ENCODE measurements at places on chromosomes 16 and 17. TPM values are rescaled to one million over a fixed set of nuclear protein-coding genes. Genes with fewer than 3 reads are reported as not detected.

DNA sequence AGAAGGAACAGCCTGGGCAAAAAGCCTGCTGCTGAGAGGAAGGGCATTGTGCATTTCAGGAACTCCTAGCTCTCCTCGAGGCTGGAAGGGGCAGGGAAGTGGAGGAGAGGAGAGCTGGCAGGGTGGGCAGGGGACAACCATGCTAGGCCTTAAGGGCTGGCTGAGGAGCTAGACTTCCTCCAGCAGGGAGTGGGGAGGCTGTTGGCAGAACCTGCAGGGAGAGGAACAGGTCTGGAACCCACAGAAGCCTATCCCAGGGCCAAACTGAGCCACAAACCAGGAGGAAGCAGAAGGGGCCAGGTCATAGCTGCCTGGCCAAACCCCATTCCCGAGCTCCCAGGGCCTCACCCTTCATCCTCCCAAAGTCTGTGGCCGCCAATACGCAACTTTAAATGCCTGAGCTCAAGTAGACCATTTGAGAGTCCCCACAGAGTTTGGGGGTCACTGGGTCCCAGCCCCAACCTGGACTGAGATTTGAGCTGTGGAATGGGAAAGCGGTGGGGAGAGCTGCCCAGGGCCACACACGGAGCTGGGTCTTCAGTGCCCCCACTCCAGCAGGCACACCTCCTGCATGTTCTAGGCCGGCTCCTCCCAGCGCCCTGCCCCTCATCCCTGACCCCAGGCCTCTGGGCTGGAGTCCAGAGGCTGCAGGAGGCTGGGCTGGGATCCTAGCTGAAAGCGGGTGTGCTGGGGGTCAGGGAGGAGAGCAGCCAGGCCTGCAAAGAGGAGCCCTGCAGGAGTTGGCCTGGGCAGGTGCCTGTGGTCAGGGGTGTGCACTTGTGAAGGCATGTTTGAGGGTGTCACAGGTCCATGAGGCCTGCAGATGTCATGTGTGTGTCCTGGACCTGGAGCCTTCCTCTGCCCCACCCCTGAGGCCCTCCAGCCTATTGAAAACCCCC lies 4.5 kb downstream of the CDH5 start:
- peak; percentile 63 for DNase-seq

DNA sequence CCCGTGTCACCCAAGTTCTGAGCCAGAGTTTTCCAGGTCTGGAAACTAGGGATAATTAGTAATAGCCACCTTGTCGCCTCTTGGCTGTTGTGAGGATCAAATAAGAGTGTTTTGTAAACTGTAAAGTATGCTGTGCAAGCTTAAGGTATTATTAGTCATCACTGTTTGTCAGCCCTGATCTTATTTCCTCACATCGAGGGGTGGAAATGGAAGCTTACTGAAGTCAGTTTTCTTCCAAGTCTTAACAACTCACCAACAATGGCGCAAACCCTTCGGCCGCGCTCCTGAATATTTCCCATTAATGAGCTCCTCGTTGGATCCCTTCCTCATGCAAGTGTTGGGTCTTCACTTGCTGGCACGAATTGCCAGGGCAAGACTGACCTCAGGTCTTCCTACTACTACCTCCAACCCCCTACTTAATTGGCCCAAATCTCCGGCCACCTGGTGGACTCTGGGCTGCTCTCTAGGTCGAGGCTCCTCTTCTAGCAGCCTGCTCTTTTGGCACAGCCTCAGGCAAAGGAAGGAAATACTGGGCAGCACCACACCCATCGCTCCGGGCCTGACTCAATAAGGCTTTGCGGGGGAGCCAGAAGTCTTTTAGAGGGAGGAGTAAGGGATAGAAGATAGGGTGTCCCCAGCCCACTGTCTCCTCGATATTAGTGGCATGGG lies 885 bp upstream of the SLC35B1 start:
- DNase-seq = no peak

DNA sequence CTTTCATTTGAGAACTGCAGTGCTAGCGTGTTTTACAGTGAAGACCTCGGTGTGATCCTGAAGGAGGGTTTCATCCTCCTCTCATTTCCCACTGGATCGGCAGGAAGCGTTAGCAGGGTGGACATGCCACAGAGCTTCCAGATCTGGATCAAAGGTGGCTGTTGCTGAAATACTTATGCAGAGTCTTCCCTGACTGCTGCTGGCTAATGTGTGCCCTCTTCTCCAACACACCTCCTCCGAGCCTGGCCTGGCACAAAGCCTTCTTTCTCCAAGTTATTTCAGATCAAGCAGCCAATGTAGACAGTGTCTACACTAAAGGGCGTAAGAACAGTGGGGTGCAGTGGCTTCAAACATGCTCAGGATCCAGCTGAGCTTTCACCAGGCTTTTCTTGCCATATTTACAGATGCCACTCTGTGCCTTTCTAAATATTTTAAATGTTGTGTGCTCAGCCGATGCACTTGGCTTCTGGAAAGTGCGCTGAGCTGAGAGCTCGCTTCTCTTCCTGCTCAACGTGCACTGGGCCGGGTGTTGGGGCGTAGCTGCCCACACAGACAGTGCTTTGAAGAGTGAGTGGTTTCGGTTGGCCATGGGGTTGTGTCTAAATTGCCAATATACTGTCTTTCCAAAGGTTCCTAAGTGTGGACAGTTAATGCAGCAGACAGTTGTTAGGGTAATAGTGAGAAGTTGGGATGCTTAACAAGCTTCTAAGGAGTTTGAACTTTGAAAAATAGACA lies 2.1 kb downstream of the ZNF750 start:
- DNase-seq = no peak

- DNase-seq = peak; percentile 58
These were observed 18.9 kb downstream of the TMEM94 start for GRCh38 chr17:75475144-75475835.

DNA sequence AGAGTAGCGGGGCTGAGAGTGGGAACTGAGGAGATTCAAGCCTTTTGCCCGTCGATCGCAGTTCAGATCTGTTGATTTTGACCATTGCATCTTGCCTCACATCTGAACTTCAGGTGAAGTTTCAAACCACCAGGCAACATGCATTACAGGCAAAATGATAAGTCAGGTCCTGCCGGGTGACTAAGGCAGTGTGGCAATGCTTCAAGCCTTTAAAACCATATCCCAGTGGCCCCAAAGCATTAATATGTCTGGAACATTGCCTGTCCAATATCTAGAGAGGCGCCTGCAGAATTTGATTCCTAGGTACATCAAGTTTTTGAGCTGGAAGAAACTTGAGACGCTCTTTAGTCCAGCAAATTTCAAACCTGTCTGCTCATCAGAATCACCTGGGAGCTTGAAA lies 502.8 kb downstream of the MAF start:
- no peak for DNase-seq

GRCh38 chr17:27226611-27227230 lies 67.2 kb upstream of the WSB1 start:
- DNase-seq = no peak

DNA sequence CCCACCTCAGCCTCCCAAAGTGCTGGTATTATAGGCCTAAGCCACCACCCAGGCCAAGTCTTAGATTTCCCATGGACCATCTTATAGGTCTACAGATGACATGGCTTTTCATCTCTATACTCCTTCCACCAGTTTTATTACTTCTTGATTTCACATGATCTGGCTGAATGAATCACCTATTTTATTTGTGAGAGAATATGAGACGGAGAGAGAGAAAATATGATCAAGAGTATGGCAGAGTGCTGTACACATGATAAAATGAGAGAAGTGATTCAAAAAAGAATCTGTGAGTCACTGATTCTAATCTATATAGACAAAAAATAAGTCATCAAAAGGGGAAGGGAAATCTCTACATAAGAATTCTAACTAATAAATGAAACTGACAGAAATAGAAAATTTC lies 13.7 kb downstream of the ACSM1 start:
- no peak for DNase-seq

DNA sequence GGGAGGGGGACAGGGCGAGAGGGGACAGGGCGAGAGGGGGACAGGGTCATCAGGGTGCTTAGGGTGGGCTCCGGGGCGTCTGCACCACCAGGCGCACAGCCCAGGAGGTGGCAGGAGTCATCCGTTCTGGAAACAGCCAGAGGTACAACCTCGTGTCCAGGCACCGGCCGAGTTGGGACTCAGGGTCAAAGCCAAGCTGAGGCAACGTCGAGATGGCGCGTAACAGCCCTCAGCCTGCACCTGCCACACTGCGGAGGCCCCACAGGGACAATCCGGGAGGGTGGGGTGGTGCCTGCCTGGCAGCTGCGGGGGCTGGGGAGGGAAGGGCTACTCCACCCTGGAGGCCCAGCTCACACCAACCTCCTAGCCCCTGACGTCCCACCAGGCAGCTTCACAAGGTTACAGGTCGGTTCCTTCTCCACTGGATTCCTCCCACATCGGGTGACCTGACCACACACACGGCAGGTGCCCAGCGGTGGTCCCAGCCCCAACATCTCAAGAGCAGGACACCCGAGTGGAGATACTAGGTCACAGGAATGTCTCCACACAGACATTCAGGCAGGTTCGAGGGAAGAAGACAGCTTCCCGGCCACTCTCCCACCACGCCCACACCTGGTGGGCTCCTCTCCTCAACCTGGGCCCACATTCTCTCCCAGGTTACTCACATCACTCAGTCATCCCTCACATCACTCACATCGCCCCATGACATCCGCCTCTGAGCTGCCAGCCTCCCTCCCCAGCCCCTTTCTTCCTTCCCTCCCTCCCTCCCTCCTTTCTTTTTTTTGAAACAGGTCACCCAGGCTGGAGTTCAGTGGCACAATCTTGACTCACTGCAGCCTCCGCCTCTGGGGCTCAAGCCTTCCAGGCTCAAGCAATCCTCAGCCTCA lies 47.3 kb downstream of the RPH3AL start:
- peak; percentile 66 for DNase-seq

- no peak for DNase-seq
These were observed 2.1 kb downstream of the P2RX5 start for GRCh38 chr17:3693829-3694231.

GRCh38 chr17:79082311-79083190 lies 7.9 kb downstream of the ENGASE start:
- peak; percentile 55 for DNase-seq

DNA sequence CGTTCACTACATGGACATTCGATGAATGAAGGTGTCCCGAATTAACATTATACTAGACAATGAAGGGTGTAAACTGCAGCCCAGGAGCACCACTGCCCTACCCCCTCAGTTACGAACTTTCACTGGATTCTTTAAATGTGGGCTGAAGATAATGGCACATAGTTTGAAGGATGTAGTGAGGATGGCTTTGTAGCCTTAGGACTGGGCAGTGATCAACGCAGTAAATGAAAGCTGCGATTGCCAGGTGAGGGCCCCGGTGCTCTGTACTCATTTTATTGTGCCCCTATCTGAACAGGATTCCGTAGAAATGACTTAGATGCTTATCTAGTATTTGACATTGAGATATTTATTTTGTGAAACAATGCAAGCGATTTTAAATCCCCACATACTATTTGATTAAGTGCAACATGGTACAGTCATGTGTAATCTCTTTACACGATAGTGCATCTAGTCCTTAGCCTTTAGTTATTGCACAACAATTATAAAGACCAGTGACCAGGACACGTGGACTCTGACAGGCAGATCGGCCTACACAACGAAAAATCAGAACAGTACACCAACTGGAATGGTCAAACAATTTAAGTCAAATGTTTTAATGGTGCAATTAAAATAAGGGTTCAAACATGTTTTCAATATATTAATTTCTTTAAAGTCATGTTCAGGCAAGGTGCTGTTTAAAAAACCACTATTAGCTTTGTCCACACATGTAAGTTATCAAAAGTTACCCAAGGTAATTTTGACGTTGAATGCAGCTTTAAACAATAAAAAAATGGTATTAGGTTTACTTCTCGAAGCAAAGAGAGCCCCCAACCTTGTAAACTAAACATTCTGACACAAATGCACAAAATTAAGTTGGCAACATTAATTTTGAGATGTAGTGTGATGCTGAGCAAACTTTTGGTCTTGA lies 17.4 kb upstream of the ERN1 start:
- DNase-seq = no peak

DNA sequence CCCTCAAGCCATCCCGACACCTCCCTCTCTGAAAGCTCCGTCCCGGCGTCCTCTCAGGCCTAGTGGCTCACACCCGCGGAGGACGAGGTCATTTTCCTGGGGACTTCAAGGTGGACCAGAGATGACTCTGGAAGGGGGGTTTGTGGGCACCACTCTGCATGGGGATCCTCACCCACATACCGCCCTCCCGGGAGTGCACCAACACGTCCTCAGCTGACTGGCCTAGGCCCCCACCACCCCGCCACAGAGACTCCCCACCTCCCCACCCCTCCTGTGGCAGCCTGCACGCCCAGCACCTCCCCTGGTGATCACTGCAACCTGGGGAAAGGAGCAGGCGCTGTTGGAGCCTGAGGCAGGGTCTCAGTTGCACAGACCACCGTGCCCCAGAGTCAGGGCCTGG lies 2.4 kb upstream of the SOX8 start:
- peak; percentile 47 for DNase-seq

GRCh38 chr16:88352261-88353200 lies 30.2 kb upstream of the ZNF469 start:
- no peak for DNase-seq

DNA sequence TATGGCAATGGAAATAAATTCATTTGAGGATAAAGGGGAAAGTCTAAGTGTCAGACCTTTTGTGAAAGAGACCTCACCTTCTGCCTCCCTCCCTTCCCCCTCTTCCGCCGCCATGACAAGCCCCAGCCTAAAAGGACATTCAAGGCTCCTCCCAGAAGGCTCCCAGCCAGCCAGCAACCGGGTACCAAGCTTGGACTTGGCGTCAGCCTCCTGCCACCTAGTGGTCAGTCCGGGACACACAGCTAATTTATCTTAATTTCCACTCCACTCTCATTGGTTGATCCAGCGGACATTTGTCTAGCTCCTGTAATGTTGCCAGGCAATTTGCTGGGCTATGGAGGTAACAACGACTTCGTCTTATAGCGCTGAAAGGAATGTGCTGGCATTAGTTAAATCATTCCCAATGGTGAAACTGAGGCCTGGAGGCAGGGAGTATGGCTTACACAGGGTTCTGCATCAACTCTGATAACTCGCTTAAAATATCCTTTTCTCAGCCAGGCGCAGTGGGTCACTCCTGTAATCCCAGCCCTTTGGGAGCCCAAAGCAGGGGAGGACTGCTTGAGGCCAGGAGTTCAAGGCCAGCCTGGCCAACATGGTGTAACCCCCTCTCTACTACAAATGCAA lies 19.3 kb upstream of the CLEC3A start:
- DNase-seq = peak; percentile 91

GRCh38 chr17:78946631-78947030 lies 21.4 kb upstream of the TIMP2 start:
- peak; percentile 55 for DNase-seq

The PDE6G gene
- total RNA-seq = not detected

The YBX2 gene
- 3.1 TPM for total RNA-seq

The TMC7 gene
- total RNA-seq = 0.58 TPM

The PRDM7 gene
- total RNA-seq = not detected

The TRIM16 gene
- total RNA-seq = 19.6 TPM

The ZNF207 gene
- 84.0 TPM for total RNA-seq

The SLC9A5 gene
- total RNA-seq = 2.3 TPM

The SERPINF2 gene
- total RNA-seq = 0.45 TPM

The KRT25 gene
- not detected for total RNA-seq

The SOX8 gene
- 2.1 TPM for total RNA-seq

The ALOX12B gene
- total RNA-seq = not detected

All from right cardiac atrium (tissue), 5 donors.